Posterior cingulate gyrus (tissue), 11 donors: ENCODE measurements at places on chromosomes 2 and 18.

DNA sequence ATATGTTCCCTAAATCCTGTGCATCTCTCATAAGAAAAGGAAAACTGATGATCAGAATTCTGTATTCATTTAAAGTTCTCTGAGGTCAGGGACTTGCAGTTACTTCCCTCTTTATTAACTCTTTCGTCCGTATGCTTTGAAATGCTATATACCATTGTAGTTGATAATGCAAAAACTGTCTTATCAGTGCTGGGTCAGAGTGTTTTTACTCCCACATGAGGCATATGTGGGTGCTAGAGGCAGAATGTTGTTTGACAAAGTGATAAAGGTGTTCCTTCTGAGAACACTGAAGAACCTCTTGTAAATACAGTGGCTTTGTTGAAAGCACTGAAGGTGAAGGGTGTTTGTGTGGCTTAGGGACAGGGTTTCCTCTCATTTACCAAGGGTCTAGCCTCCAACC is 136.5 kb upstream of the NFATC1 start:
- no peak for DNase-seq

- no peak for DNase-seq
Observed at GRCh38 chr2:161839926-161840325, 215.7 kb downstream of the SLC4A10 start.

- no peak for DNase-seq
Observed at GRCh38 chr2:168585700-168586099, 129.6 kb downstream of the CERS6 start.

DNA sequence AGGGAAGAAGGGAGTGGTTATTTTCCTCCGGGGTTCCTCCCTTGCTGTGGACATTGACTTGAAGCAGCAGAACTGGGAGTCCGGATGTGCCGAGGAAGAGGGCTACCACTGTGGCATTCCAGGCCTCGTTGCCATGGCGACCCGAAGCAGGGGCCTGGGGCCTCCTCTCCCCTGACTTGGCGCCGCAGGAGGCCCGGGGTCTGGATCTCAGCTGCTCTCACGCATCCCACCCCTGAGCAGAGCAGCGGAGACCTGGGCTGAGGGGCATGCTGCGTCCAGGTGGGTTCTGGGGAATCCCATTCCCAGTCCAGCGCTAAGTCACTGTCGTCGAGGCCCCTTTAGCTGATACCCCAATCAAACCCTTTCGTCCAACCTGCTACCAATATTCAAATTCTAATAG is 100.2 kb downstream of the BCL11A start:
- no peak for DNase-seq

DNA sequence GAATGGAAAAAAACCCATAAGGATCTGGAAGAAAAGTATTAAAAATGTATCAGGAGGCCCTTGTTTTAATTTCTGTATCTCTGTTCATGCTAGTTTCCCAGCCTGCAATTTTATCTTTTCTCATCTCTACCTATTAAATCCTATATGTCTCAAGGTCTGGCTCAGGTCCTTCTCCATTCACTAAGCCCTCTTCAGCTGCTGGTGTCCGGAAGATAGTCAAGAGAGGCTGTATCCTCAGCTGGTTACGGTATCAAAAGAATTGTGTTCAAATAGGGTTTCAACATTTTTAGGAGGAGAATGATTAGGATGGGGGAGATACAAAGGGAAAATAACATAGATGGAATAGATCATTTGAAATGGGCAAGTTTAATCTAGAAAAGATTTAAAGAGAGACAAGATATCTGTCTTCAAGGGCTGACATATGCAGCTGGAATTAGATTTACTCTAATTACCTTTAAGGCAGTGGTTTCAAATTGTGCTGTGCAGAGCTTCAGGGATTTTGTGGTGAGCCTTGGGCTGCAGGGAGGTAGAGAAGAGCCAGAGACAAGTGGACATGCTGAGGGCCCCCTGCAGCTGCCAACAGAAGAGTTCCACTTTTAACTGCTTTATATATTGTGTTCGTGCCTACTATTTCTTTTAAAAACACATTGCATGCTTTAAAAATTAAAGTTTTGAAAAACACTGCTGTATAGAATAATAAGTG is 24.1 kb downstream of the GREB1L start:
- no peak for DNase-seq

DNA sequence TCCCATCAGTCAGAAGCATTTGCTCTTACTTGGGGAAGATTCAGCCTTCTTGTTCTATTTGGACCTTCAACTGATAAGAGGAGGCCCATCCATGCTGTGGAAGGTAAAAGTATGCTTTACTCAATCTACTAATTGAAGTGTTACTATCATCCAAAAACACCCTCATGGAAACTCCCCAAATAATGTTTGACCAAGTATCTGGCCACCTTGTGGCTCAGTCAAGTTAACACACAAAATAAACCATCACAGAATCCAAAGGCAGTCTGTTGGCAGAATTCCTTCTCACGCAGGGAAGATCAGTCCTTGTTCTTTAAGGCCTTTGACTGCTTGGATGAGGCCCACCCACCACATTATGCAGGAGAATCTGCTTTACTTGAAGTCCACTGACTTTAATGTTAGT is 531.2 kb upstream of the SMIM21 start:
- no peak for DNase-seq

DNA sequence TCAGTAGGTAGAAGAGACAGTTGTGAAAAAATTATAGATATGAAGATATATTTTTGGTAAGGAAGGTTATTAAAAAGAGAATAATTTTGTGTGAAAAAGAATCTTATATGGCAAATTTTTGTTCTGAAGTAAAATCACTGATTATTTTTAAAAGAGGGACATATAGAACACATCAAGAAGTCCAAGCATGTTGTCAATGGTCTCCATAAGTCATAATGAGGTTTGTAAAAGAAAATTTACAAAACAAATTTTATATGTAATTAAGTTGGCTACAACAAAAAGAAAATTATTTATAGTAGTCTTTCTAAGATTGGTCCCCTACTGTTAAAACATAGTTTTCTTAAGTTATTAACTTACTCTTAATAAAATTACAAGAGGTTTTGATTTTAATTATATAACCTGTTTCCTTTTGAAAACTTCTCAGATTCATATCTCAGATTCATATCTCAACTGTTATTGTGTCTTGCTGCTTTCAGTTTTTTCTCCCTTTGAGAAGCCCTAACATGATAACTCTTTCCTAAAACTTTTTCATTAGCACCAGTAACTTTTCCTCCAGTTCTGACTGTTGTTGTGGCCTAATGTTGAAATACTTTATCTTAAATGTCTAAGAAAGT is 81.2 kb downstream of the SH3YL1 start:
- DNase-seq, result no peak

GRCh38 chr2:150127346-150127990 is 360.0 kb downstream of the RND3 start:
- no peak for DNase-seq

- DNase-seq, result no peak
Observed at GRCh38 chr2:21067859-21068537, 24.1 kb upstream of the APOB start.

DNA sequence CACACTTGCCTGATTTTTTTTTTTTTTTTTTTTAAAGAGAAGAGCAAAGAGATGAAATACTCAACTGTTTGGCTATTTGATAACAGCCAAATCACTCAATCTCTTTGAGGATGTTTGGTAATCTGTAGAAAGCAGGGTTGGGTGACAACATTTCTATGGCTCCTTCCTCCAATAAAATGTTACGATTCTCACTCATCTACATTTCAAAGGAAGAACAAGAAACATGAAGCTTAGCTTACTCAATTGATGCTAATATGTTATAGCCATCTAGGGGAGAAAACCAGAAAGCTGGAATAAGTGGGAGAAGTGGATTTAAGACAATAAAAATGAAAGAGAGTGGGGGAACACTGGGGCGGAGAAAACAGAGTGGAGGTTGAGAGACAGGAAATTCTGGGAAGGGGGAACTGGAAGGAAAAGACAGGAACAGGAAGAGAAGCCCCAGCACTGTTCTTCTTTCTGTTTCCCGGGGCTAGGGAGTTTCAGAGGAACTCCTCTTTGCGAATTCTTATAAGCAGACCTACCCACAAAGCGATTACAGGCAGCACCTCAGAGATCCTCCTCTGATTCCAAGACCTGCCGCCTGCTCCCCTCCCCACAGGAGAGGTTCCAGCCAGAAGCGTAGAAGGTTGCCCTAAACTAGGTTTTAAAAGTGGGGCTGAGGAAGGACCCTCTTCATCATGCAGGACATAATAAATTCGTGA is 13.3 kb downstream of the ST3GAL5 start:
- DNase-seq, result no peak

GRCh38 chr18:64403784-64404503 is 255.1 kb upstream of the LINC00305 start:
- DNase-seq, result no peak

DNA sequence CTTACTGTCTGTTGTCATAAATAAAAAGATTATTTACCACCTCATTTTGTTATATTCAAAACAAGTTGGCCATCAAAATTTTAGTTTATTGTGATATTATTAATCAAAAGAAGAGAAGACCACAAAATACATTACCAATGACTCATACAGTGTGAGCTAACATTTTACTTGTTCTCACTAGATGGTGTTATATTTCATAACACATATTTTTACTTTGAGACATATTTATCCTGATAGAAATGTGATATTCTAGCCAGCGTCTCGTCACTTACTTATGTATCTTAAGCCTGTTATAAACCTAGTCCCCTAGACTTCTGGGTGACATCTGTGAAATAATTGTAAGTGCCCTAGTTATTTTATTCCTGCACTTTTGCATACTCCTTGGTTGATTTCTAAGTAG is 263.2 kb downstream of the CDH7 start:
- no peak for DNase-seq

GRCh38 chr2:68115965-68116364 is 41.7 kb upstream of the PNO1 start:
- DNase-seq, result no peak

DNA sequence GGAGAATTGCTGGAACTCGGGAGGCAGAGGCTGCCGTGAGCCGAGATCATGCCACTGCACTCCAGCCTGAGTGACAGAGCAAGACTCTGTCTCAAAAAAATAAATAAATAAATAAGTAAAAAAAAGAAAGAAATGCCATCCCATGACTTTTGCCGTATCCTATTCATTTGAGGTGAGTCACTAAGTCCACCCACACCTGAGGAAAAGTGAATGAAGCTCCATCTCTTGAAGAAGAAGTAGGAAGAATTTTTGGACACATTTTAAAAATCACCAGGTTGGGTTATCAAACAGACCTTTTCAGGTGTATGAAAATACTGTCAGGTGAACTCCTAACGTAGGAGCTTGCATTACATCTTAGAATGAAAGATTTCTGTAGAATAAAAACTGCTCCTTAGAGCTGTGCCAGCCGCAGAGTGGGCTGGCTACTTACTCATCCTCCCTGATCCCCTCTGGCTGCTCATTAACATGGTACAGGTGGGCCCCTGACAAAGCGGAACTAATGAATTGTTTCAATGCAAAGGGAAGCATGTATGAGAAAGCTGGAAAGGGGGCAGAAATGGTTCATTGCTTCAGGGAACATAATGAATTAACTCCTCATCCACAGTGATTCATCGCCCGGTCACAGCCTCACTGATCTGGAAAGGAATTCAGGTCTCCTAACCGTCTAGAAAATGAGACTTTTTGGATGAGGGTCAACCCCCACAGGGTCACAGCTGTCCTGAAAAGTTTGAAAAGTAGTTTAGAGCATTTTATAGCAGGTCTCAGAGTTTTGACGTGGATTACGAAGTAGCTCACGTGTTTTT is 191.4 kb downstream of the SPP2 start:
- DNase-seq, result no peak

GRCh38 chr2:45614330-45614729 is 3.3 kb upstream of the SRBD1 start:
- no peak for DNase-seq

GRCh38 chr2:65863713-65864112 is 431.3 kb upstream of the SPRED2 start:
- no peak for DNase-seq

- DNase-seq, result no peak
Observed at GRCh38 chr2:48946449-48947048, 191.0 kb upstream of the LHCGR start.

- DNase-seq, result no peak
Observed at GRCh38 chr2:101596333-101596732, 101.2 kb upstream of the MAP4K4 start.

DNA sequence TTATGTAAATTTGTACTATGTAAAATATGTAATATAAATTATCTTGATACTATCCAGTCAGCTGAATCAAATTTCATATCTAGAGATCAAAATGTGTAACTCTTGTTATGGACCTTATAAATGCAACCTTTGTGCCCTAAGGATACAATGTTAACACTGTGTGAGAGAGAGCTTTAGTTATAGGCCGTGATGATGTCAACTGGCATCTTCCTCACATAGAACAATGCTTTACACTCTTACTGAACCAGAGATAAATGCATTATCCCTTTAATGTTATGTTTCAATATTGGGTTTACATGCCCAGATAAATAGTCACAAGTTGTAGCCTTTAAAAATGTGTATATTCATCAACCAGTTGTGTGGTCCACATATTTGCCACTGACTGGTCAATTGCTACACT is 115.1 kb downstream of the KCNJ3 start:
- DNase-seq, result no peak

DNA sequence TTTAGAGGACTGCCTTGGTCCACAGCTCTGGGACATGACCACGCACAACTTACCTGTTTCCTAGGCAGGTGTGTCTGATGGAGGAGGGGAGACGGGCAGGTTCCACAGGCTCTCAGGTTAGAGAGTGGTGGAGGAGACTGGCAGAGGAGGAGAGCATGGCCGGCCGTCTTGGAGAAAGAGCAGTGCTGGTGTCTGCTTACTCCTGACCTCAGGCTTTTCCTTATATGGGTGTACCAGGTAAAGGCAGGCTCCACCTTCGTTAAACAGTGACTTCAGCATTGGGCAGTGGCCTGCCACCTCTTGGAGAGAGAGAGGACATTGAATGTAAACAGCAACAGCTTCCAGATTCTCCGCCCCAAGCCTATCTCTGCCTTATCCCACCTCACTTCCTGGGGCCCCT is at the start of gene CAPN13:
Gene CAPN13, minus strand, starts transcription at position 198 of the 400 bp plus-strand sequence. CDS start 20,121 bp downstream, outside the sequence.
- no peak for DNase-seq

DNA sequence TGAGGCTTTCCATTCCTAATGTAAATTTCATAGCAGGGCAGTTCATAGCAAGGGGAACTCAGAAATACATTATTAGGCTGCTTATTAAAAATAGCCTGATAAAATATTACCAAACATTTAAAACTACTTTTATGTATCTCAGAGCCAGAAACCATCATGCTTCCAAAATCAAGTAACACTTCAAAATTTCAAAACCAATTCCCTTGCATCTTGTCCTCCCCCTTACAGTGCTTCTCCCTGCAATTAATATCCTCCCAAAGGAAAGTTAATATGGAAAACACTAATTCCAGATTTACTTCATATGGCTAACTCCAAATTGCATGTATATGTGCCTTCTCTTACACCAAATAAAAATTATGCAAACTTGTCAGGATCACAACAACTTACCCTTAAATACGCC is 6.6 kb downstream of the PLEKHH2 start:
- no peak for DNase-seq
